ENCODE measurements at places on chromosomes 6 and 20. TPM values are rescaled to one million over a fixed set of nuclear protein-coding genes. Genes with fewer than 3 reads are reported as not detected.

DNA sequence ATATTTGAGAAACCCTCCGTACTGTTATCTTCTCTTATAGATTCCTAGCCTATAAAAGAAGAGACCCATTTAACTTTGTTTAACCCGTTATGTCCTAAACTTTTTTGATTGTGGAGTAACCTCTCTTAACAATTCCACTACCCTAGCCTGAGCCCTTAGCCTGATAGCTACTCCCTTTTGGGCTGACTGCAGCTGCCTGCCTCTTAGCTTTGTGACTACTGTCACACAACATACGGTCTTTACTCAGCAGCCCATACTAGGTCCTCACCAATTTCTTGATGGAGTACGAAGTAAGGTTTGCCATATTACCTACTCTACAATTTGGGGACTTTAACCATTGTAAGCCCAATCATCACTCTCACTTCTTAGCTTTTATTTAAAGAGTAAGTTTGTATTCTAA is 72.7 kb downstream of the QRSL1 start:
- peaks cover 8% of the 10 kb centered on the region for H3K4me1 ChIP-seq
- H3K4me3 ChIP-seq, result no peak overlapping the region
- H3K27ac ChIP-seq, result no peak overlapping the region
- DNase-seq, result no peak

Gene RPN2
- total RNA-seq, result 98.9 TPM

Gene KIF25
- not detected for total RNA-seq

DNA sequence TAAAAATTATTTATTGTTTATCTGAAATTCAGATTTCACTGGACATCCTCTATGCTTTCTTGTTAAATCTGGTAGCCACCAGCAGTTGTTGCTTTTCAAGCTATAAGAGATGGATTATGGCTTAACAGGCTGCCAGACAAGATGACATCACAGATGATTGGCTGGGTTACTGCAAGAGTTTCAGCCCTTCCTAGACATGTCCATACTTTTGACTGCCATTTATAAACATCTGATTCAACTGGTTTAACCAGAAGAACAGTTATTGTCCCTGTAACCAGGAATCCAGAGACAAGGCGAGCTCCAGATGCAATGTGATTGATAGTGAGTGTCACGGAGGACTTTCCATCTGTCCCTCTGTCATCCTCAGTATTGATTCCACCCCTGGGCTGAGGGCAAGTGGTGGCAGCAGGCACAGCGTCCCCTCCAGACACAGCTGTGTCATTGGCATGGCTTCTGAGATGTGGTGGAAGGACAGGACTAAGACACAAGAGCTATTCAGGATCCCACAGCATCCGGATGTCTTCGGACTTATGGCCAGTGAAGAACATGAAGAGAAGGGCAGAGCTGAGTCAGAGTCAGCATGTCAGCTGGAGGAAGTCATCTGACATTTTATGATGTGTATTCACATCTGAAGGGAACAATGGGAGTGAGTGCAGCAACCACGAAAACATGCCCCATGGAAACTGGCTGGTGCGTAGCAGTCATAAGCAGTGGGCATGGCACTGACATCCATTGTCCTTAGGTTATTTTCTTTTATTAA is 284.5 kb upstream of the CDYL start:
- H3K27ac ChIP-seq, result no peak overlapping the region
- no peak for DNase-seq
- H3K27me3 ChIP-seq, result no peaks in the 10 kb centered on the region
- no peaks in the 10 kb centered on the region for H3K4me1 ChIP-seq
- H3K36me3 ChIP-seq, result no peaks in the 10 kb centered on the region
- no peak overlapping the region for H3K4me3 ChIP-seq

DNA sequence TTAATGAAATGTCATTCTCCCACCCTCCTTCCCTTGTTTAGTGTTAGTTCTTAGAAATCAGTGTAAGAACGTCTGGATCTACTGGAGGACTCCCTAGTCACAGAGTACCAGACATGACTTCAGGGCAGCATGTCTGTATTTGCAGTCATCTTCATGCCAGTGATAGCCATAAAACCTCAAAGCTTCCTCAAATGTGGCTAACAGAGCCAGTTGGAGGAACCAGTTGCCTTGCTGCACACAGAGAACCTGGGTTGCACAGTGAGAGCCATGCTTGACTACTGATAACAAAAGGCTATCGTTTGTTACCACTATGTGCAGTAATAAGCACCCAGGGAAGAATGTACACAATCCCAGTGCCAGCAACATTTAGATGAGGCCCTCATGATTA is 20.1 kb downstream of the NT5E start:
- H3K4me1 ChIP-seq, result no peaks in the 10 kb centered on the region
- H3K27ac ChIP-seq, result no peak overlapping the region
- H3K27me3 ChIP-seq, result no peaks in the 10 kb centered on the region
- H3K36me3 ChIP-seq, result no peaks in the 10 kb centered on the region

Gene LPA
- total RNA-seq, result 0.55 TPM

Gene DPPA5
- not detected for total RNA-seq

Gene TNF
- total RNA-seq, result 0.41 TPM

Gene NOTCH4
- 13.1 TPM for total RNA-seq

GRCh38 chr6:133635447-133635846 is 253.5 kb upstream of the TCF21 start:
- H3K4me1 ChIP-seq, result no peaks in the 10 kb centered on the region
- H3K4me3 ChIP-seq, result no peak overlapping the region
- no peaks in the 10 kb centered on the region for H3K36me3 ChIP-seq
- no peak overlapping the region for H3K27ac ChIP-seq

DNA sequence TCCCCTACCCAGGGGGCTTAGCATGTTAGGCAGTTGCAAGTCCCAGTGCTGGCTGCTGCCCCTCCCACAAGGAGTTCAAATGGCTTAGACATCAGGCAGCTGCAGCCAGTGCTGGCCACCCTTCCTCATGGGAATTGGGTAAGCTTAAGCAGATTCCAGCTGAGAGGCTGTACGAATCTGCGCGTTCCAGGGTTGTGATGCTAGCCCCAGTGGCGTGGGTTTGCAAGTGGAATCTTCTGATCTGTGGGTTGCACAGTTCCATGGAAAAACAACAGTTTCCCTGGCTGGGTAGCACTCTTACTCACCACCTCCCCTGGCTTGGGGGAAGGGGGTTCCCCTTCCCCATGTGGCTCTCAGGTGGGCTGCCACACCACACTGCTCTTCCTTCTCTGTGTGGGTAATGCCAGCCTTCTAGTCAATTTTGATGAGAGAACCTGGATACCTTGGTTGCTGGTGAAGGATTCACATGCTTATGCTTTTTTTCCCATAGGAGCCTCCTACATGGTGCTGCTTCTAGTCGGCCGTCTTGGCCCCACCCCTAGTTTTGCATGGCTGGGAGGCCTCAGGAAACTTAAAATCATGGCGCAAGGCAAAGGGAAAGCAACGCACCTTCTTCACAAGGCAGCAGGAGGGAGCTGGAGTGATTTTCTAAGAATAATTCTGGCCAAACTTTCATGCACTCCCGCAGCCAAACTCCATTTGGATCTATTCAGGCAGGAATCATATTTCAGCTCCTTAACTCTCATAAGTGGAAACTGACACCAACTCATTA is 13.0 kb downstream of the DYNLT2 start:
- no peak overlapping the region for H3K27ac ChIP-seq
- H3K27me3 ChIP-seq, result no peaks in the 10 kb centered on the region
- no peak for DNase-seq

- no peaks in the 10 kb centered on the region for H3K4me1 ChIP-seq
- no peak overlapping the region for H3K4me3 ChIP-seq
- H3K36me3 ChIP-seq, result no peaks in the 10 kb centered on the region
- H3K27me3 ChIP-seq, result no peaks in the 10 kb centered on the region
- H3K27ac ChIP-seq, result no peak overlapping the region
- DNase-seq, result no peak
Observed at GRCh38 chr6:119259027-119259426, 90.5 kb downstream of the MAN1A1 start.

Gene FAM184A
- 3.0 TPM for total RNA-seq

GRCh38 chr20:61652146-61652545 is 400.1 kb downstream of the CDH4 start:
- no peak overlapping the region for H3K4me3 ChIP-seq
- no peak overlapping the region for H3K27ac ChIP-seq
